ENCODE measurements at places on chromosomes 13 and 19.
A peak's percentile ranks its signal among the peaks of the same experiment; 100 is the strongest.

DNA sequence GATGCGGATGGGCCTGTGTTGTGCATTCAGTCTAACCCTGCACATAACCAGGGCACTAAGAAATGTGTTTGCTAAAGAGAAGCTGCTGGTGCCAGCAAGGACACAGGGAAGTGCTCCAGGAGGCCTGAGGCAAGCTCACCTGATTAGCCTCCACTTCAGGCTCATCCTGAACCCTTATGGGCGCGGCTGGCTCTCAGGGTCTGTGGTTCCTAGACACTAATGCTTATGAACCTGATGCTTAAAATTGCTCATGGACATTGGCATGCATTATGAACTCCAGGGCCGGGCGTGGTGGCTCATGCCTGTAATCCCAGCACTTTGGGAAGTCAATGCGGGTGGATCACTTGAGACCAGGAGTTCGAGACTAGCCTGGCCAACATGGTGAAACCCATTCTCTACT lies 34.3 kb downstream of the SERP2 start:
- no peak for DNase-seq

- DNase-seq, result no peak
Observed at GRCh38 chr19:426725-427445, 17.9 kb upstream of the C2CD4C start.

GRCh38 chr19:54191011-54191810 lies at the start of gene TSEN34:
Gene TSEN34 (plus strand): TSS chr19:54191308. CDS start chr19:54191365, 57 bp downstream.
- DNase-seq, result no peak

DNA sequence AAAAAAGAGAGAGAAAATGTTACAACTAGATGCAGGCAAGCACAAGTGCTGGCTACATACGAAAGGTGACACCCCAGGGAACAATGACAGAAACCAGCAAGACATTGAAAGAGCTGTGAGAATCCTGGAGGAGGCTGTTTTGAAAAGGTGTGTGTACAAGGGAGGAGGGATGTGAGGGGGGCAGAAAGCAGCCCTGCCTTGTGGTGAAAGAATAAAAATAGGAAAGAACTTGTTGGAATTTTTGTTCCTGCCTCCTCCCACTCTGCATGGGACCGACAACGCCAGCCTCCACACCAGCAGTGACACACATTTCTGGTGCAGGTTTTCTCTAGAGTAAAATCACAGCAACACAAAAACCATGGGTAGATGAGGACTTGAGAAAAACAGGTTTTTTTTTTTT lies 1258.6 kb downstream of the PCDH9 start:
- no peak for DNase-seq

GRCh38 chr19:39525205-39525604 lies 7.4 kb downstream of the EID2B start:
- DNase-seq, result no peak

- DNase-seq, result no peak
Observed at GRCh38 chr13:37869506-37869755, 141 bp downstream of the TRPC4 start.

DNA sequence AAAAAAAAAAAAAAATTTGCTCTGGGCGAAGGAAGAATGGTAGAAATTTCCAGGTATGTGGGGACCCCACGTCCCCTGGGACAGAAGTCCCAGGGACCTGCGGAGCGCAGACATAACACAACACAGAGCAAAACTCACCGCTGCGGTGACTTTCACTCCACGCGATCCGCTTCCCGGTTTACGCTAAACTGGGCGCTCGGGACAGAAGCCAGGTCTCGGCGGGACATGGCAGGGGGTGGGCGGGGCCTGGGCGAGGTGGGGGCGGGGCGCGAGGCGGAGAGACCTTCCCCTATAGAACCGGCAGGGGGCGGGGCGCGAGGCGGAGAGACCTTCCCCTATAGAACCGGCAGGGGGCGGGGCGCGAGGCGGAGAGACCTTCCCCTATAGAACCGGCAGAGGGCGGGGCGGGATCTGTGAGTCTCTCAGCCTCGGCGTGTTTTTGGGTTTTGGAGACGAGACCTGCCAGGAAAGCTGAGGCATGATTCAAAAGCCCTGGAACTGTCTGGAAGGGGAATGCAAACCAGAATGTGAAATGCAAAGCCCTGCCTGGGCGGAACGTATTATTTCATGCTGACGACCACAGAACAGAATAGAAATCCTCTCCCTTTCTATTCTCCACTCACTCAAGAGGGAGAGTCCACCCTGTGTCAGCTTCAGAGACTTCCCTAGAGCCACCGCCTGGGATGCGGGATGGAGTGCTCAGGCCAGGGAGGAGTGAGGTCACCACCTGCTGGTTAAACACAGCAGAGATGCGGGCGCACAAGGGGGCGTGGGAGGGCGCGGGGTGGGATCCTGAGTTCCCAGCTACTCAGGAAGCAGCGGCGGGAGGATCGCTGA lies 20.2 kb upstream of the ERVV-1 start:
- peak; percentile 67 for DNase-seq

- no peak for DNase-seq
Observed at GRCh38 chr19:7632340-7633203, 947 bp downstream of the PCP2 start.

- no peak for DNase-seq
Observed at GRCh38 chr19:34269489-34269888, 15.1 kb downstream of the GARRE1 start.

GRCh38 chr13:34076319-34076718 lies 258.4 kb downstream of the RFC3 start:
- DNase-seq, result no peak

DNA sequence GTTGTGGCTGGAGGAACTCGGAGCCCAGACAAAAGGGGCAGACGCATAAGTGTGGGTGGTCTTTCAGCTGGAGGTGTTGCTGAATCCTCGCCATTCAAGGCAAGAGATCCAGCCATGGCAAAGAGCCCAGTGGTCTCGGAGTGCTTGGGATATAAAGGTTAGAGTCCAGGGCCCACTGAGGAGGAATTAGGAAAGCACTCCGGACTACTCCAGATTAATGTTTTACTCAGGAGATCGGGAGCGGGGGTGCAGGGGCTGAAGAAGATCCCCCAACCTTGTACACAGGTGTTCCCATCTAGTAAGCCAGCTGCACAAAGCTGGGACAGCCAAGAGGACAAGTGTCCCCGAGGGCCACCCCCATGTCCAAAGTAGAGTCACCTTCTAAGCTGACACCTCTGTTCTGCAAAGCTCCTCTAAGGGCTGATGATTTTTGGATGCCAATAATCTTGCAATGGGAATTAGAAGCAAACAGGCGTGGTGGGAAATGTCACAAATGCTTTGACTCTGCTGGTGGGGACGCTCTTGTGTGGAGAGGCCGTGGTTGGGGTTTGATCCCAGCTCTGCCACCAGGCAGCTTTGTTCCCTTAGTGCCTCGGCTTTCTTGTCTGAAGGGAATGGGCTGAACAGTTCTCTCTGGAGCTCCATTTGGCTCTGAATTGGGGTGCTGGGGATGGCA lies 194.3 kb upstream of the SOX1 start:
- DNase-seq, result no peak

GRCh38 chr19:10667867-10668266 lies 13.7 kb downstream of the ILF3 start:
- no peak for DNase-seq

DNA sequence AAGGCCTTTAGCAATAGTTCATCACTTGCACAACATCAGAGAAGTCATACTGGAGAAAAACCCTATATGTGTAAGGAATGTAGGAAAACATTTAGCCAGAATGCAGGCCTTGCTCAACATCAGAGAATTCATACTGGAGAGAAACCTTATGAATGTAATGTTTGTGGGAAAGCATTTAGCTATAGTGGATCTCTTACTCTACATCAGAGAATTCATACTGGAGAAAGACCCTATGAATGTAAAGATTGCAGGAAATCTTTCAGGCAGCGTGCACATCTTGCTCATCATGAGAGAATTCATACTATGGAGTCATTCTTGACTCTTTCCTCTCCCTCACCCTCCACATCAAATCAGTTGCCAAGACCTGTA lies 19.8 kb downstream of the ZNF583 start:
- DNase-seq, result no peak

GRCh38 chr19:8302734-8303133 lies 5.4 kb downstream of the CD320 start:
- no peak for DNase-seq

- DNase-seq, result no peak
Observed at GRCh38 chr13:113793718-113794085, 34.7 kb downstream of the TMEM255B start.

- no peak for DNase-seq
Observed at GRCh38 chr19:29088761-29089160, 124.2 kb downstream of the UQCRFS1 start.

- DNase-seq, result no peak
Observed at GRCh38 chr13:37492741-37493514, 105.6 kb downstream of the POSTN start.

GRCh38 chr19:38043649-38044144 lies 136.7 kb downstream of the SIPA1L3 start:
- no peak for DNase-seq

DNA sequence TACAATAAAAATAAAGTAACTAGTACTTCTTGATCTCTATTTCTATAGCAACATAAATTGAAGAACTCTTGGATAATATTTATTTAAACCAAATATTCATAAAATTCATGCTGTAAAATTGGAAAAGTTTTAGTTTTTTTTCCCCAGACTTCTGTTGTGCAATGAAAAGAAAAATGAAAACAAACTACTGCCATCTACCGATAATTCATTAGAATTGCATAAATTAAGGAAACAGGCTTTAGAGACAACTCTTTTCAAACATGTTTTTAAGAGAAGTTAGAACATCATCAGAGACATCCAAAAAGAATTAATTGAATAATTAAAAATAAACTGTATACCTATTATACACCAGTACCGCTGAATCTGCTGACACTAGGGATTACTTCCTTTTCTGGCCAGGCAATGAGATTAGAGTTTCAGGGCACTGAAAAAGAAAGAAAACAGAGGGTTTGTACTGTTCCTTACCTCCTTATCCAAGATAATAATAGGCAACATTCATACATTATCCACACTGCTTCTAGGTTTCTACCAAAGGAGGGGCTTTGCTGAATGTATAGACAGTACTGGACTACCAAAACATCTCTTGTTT lies 4.9 kb downstream of the CCDC122 start:
- DNase-seq, result no peak

GRCh38 chr19:48683349-48683748 lies 10.5 kb upstream of the NTN5 start:
- no peak for DNase-seq

DNA sequence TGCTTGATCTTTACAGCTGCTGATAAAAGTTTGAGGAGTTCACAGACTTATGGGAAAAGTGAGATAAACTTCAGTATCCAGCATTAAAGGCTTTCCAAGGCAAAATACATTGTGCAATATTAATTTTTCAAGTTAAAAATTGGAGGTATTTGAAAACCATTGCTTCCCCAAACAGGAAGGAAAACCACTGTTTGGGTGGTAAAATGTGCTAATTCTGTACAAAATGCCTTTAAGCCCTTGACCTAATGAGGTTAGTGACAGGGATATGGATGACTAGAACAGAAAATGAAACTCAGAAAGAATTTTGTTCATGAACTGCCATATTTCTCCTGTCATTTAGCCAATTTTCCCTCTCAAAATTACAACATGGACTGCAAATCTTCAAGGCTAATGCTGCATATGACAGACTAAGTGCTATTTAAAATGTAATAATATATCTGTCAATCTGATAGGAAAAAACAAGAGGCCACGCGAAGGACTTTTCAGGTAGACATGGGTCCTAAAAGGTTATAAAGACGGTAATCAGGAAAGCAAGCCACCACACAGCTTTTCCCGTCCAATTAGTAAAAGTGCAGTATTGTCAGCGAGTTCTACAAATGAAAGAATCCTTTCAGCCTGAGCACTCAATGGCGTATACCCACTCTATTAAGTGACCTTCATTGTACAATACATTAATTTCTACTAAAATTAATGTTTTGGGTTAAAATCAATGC lies 212.8 kb downstream of the ENOX1 start:
- no peak for DNase-seq

Measured in activated CD4-positive, alpha-beta T cell treated with anti-CD3 and anti-CD28 coated beads, Interleukin-2, amount 50 U/mL, for 24 hours (primary cell).